ENCODE measurements at places on chromosomes 1 and 21.

DNA sequence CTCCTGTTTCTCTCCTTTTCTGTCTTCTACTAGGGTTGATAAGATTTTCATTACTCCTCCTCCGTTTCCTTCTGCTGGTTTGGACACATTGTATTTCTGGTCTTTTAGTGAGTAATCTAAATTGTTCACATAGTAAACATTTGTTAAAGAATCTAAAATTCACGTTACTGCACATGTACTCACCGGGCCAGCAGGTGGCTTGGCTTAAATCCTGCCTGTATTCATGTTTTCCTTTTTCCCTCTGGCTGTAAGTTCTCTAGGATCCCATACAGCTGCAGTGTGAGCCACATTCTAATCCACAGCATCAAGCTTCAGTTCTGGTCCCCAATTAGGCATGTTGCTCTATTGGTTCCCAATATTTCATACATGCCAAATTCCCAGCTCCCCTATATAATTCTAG is 958.3 kb downstream of the ADGRL2 start:
- DNase-seq, result no peak

GRCh38 chr1:62908168-62908695 is 124.3 kb downstream of the ATG4C start:
- DNase-seq, result no peak

- DNase-seq, result no peak
Measured at GRCh38 chr21:45910548-45911221, 70.9 kb upstream of the COL6A1 start.

DNA sequence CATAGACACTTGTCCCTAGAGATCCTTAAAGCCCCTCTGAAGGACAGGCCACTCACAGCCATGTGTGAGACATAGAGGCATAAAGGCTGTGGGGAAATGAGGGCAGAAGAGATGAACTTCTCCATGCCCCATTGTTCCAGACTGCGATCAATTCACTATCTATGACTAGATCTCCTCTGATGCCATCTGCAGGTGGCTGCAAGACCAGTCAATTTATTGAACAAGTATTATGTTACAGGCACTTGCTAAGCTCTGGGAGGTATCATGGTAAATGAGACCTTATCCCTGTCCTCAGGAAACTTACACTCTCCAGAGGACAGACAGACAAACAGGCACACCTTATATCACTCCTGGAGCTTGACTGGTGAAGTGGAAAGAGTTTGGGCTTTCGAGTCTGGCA is 22.9 kb downstream of the UBIAD1 start:
- no peak for DNase-seq

- no peak for DNase-seq
Measured at GRCh38 chr1:209335178-209335577, 248.3 kb upstream of the CAMK1G start.

DNA sequence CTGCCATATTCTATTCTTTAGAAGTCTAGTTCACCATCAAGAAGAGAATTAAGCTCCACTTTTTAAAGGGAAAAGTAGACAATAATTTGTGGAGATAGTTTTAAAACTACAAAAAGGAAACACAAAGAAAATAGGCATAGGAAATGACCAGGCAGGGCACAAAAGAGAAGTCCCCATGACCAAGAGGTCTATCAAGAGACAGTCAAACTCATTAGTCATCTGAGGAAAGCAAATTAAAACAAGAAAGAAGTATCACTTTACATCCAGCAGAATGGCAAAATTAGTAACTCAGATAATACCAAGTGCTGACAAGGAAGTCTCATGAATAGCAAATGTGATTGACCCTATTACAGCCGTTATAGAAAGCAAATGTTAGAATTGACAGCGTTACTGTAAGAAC is 243.7 kb upstream of the SNX7 start:
- DNase-seq, result no peak

- DNase-seq, result no peak
Measured at GRCh38 chr1:212415107-212415841, 588 bp upstream of the PACC1 start.

GRCh38 chr21:45383615-45384201 is 21.3 kb upstream of the COL18A1 start:
- no peak for DNase-seq

GRCh38 chr1:27940297-27940696 is 5.5 kb downstream of the SMPDL3B start:
- DNase-seq, result no peak

DNA sequence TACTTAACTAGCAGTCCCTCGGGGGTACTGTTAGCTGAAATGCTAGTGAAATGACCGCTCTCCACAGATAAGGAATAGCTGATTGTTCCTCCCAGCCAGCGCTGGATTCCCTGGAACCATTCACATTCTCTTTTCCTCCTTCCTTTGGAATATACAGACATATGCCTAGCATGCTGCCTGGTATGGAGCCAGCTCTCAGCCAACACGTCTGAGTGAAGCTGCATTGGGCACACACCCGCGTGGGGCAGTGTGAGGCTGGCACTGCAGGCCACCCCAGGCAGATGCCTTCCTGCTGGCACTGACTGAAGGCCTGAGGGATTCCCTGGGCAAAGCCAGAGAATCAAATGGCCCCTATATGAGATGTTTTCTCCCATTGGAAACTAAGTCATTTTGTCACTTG is 66.7 kb downstream of the TLR5 start:
- DNase-seq, result no peak

GRCh38 chr1:56399326-56399725 is 180.0 kb downstream of the PLPP3 start:
- no peak for DNase-seq

GRCh38 chr21:28487455-28488070 is 505.1 kb downstream of the LTN1 start:
- DNase-seq, result no peak

- no peak for DNase-seq
Measured at GRCh38 chr1:89912073-89912472, 82.8 kb upstream of the ZNF326 start.

DNA sequence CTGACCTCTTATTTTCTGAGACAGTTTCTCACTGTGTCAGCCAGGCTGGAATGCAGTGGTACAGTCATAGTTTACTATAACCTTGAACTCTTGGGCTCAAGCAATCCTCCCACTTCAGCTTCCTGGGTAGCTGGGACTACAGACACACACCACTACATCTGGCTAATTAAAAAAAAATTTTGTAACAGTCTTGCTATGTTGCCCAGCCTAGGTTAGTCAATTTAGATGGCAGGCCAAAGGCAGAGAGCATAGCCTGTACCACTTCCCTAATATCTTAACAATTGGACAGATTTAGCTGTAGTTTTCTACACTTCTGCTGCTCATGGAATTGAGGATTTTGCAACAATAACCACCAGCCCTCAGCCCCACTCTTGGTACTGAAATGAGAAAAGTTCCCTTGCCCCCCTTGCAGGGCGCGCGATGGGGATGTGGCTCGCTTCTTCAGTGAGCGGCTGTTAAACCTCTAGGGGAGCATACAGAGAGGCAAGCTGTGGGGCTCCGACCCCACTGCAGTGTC is 34.9 kb upstream of the PTGFRN start:
- DNase-seq, result no peak

DNA sequence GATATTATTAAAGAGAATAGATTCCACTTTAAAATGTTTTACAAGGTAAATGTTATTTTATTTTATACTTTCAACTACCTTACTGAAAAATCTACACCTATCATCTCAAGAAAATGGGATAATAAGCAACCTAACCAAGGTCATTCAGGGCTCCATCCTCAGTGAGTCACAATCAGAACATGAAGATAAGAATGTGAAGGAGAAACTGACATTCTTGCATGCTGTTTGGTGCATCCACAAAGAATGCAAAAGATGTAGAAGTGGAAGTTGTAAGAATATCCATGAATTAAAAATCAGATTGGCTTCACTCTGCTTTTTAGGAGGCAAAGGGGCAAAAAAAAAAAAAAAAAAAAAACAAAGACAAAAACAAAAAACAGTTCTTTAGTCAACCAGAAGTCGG is 6.5 kb downstream of the WARS2 start:
- peak; percentile 47 for DNase-seq

GRCh38 chr1:152645146-152645545 is 18.0 kb upstream of the LCE2D start:
- no peak for DNase-seq

GRCh38 chr1:28266920-28267322 is 7.6 kb downstream of the SESN2 start:
- no peak for DNase-seq

GRCh38 chr1:25587290-25587689 is 29.3 kb upstream of the MAN1C1 start:
- DNase-seq, result no peak

DNA sequence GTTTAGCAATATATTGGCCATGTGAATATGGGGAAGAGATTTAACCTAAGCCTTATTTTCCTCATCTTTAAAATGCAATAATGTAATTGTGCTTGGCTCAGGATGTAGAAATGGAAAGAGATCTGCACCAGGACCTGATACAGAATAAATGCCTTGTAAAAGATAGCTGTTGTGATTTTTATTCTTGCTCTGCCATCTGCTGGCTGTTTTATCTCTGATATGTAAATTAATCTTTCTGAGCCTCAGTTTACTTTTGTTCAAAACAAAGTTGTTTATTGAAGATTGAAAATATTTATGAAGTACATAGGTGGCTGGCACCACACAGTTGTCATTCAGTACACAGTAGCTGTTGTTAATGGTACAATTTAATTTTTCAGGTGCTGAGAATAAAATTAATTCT is 21.9 kb downstream of the ZYG11B start:
- no peak for DNase-seq

GRCh38 chr1:68180441-68181164 is 51.7 kb downstream of the WLS start:
- DNase-seq, result no peak

Data from GM04503 (cell line).